ENCODE measurements at places on chromosomes 2 and 18. TPM values are rescaled to one million over a fixed set of nuclear protein-coding genes. Genes with fewer than 3 reads are reported as not detected.

The MYO5B gene
- total RNA-seq = 0.31 TPM

The AGBL5 gene
- 10.4 TPM for total RNA-seq

The FKBP7 gene
- total RNA-seq = 7.3 TPM

The MLPH gene
- total RNA-seq = 0.81 TPM

The PPP3R1 gene
- 16.2 TPM for total RNA-seq

Data from bladder microvascular endothelial cell (primary cell).